ENCODE measurements at places on chromosomes 2 and 18. TPM values are rescaled to one million over a fixed set of nuclear protein-coding genes. Genes with fewer than 3 reads are reported as not detected.

DNA sequence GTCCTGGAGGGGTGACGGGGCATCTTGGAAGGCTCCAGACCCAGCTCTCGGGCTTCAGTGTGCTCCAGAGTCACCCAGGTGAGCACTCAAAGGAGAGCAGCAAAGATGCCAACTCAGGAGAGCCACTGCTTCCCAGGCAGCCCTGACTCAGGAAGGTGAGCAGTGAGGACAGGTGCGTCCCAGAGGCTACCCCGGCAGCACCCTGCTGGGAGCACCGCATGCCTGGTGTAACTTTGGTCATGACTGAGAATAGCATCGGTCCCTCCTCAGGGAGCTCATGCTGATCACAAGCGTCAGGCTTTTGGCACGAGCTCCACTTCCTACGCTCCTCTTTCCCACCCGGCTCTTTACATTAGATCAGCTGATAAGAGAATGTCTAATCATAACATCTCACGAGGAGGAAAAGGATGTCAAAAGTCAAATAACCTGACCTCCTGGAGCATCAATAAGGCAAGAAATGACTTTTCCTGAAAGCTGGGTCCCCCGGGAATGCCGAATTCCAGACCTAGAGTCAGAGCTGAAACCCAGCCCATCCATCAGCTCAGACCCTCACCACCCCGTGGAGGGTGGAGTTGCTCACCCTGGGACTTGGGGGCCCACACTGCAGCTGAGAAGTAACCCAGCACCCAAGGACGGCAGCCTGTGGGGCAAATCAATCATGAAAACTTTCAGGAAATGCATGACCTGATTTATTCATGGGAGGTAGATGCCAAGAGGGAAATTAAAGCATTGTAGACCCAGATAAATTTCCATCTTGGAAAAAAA, 248.8 kb downstream of the ACKR3 start:
- no peak for DNase-seq

DNA sequence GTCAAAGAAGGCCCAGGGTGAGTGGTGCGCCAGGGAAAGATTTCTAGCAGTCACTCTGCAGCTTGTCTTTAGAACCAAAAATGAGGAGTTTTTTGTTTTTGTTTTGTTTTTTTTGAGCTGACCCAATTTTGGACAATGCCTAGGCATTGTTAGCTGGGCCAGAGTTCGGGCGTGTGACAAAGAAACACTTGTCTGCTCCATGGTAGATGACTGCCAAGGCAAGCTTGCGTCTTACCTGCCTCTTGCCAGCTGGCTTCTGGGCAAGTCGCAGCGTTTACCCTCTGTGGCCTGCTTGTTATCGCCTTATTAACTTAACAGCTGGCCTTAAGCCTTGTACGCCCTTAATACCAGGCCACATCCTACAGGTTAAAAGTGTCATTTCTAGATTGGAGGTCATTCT, 114.3 kb downstream of the GALNT1 start:
- no peak for DNase-seq

DNA sequence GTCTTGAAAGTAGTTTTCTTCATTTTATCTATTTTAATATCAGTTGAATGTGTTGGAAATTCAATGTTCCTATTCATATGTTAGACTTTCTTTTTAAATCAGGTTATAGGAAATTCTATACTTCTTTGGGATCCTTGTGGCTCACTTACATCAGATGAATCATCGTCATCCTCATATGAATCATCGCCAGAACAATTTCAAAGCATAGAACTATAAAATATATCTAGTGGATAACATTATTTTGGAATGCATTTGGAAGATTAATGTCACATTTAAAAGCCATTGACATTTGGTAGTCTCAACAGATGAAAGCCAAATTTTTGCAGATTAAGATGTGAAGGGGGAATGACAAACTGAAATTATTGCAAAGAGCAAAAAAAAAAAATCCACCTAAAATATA, 94.1 kb downstream of the FAM161A start:
- DNase-seq: no peak

DNA sequence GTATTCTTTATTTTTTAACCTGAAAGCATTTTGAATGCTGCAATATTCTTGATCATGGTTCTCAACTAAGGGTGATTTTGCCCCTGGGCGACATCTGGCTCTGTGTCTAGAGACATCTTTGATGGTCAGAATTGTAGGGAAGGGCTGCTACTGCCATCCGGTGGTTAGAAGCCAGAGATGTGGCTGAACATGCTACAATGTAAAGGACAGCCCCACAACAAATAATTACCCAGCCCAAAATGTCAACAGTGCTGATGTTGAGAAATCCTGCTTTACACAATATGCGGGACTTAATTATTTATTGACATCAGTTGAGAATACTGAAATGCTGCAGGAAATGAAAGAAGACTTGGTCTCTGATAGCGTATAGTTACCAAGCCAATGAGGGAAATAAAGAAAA, 37.5 kb upstream of the SERPINB2 start:
- no peak for DNase-seq

- DNase-seq: no peak
Observed at GRCh38 chr2:54964271-54964670, 86.0 kb downstream of the RTN4 start.

DNA sequence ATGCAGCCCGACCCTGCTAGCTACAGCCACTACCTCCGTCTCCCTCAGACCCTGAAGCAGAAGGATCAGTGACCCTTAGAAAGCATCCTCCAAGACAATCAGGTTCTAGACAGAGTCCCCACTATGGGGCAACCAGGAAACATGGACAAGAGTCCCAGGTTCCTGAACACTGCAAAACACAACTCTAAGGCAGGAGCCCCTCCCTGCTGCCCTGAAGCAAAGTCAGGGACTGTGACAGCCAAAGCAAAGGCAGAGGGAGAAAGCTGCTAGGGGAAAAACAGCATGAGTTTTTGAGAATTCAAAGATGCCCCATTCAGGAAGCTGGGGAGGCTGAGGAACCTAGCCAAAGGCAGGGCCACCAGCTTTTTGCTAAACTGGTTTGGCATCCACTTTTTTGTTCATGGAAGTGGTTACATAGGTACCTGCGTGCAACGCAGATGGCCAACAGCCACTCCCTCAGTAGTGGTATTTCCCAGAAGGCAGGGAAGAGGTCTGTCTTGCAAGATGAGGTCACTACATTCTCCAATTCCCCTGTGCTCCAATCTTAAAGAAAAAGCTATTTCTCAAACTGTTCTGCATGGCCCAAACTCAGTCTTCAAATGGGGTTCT, 33.2 kb downstream of the MYO5B start:
- DNase-seq: no peak

GRCh38 chr2:53867169-53867568, 7.4 kb upstream of the GPR75 start:
- no peak for DNase-seq

DNA sequence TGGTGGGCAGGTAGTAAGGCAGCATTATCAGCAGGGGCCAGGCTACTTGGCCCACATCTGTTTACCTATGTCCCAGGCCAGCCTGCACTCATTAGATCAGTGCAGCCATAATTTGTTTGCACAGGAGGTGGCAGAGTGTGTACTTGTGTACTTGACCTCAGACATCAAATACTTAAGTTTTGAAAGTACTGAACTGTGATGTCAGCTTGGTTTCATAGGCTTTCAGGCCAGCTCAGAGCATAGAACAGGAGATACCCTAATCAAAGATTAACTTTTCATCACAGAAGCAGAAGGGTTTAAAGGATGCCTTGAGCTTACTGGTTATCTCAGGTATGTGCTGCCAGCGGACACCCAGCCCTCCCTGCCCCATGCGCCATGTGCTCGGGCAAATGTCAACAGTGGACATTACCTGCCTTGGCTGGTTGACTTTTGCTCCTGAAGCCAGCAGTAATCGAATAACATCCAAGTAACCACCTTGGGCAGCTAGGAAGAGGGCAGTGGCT, 33.2 kb downstream of the ANKRD29 start:
- DNase-seq: no peak

DNA sequence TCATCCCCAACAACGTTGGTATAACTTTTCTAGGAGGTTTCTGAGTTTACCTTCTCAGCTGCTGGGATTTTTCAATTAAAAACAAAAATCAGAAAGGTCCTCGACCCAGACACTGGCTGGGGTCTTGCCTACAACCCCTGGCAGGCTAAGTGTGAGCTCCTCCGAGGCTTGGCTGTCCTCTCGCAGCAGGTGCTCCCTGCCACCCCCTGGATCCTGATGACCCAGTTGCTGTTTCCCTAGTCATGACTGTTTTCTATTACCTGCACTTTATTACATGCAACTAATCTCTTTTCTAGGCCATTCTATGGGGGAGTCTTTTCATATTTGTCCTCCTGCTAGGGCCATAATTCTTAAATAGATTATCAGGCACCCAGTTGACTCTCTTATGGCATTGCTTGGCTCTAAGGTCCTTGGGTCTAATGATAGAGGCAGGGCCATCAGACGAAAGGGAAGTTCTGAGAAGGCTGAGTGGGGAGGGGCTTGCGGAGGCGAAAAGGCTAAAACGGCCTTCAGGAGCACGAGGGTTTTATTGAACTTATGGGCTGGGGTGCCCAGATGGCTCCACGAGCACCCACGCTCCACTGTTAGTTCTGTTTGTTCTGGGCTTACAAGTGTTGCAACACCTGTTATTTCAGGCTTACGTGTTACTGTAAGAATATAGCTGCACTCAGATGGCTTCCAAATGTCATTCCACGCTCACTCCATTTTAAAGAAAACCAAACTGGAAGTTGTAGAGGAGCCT, 166.0 kb downstream of the NCK2 start:
- DNase-seq: no peak

DNA sequence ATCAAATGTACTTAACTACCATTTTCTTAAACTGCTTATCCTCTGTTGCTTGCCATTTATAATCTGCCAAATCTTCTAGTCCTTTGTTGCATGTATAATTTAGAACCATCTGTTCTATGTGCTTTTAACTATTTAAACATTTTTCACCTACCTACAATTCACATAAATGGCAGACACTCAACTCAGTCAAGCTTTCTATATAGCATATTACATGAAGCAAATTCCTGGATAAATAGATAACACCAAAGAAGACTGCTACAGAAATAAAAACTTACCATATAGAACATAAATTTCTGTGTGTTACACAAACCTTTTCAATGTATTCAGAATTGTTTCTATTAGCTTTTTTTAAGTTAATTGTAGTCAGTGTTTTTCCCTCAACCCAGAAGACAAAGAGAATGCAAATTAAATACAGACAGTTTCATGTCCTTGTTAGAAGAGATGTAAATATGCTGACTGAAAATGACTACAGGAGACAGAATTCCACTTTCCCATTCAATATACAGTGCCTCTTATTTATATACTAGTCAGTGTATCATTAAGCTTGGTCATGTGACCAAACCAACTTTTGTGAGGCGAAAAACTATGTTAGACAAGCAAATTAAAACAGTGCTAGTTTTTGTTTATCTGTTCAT, 2.6 kb downstream of the BAZ2B start:
- no peak for DNase-seq

DNA sequence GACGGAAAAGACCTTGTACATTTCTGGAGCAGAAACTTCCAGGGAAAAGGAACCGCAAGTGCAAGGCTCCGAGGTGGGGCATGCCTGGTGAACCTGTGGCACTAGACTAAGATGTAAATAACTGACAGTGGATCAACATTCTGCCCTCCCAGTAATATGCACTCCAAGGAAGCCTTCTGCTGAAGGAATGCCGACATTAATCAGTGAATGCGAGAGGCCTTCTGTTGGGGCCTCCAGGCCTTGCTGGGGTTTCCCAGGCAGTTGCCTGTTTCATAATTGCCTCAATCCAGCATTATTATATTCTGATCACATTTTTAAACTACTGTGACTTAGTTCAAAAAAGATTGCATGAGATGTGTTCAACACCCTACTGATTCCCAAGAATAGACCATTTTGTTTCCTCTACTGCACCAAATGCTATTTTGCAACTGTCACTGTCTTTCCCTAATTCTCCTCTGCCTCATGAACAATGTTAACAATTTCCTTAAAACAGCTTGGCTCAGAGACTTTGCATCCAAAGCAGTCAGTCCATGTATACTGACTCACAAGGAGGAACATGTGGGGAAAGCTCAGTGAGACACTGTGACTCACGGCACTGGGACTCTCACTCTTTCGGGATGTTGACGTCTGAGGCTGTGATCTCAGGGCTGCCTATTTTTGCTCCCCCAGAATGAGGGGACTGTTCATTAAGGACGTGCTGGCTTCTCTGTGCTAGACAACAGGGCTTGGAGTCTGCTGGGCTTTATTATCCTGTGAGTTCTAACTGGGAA, 10.5 kb upstream of the DSG2 start:
- DNase-seq: no peak

DNA sequence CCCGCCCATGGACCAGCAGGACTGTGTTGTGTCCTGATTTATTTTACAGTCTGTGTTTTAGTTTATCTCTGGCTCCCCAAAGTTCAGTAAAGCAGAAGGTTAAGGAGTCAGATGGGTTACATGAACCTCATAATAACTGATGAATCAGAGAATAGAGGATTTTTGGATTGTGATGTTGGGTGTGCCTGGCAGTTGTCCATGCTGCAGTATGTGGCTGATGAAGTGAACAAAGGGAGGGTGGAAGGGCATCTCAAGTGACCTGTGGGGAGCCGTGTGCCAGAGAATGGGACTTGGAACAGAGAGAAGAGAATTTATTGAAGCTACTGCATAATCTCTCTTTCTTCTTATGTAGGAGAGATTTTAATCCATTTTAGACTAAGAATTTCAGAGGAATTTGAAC, 145.5 kb downstream of the MAP4K4 start:
- no peak for DNase-seq

DNA sequence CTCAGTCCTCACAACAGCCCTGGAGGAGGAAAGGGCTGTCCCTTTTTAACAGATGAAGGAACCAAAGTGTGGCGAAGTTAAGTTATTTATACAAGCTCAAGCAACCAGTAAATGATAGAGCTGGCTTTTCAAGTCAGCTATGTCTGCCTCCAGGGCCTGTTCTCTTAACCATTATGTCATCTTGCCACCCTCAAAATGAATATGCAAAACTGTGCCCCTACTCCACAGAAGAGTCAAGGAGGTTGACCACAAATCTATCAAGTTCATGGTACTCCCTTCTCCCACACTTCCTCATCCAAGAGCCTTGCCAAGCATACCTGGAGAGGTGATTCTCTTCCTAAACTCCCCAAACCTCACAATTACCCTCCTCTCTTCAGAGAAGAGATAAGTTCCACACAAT, 37.3 kb upstream of the CREB1 start:
- no peak for DNase-seq

PRSS56 gene
- not detected for total RNA-seq

PRKAG3 gene
- total RNA-seq: not detected

PSMG2 gene
- 105 TPM for total RNA-seq

ZNF236 gene
- 22.9 TPM for total RNA-seq

CPLX4 gene
- total RNA-seq: not detected

LMAN1 gene
- 146 TPM for total RNA-seq

SMIM21 gene
- total RNA-seq: not detected

MDH1B gene
- total RNA-seq: 0.55 TPM

DAPL1 gene
- not detected for total RNA-seq

Data from activated T-helper 2 cell treated with anti-CD3 and anti-CD28 coated beads, Interferon-gamma antibody, Interleukin-2, Interleukin-4, amounts not matched to agents 10 μg/mL and 5 μg/mL and 100 μg/mL, durations not matched to agents 14 hours and 24 hours and 36 hours (primary cell).